ENCODE measurements at places on chromosomes 7 and 10. TPM values are rescaled to one million over a fixed set of nuclear protein-coding genes. Genes with fewer than 3 reads are reported as not detected.

GRCh38 chr10:52212062-52212461 lies 102.0 kb upstream of the DKK1 start:
- no peak for DNase-seq

FAM25G gene
- total RNA-seq: not detected

- DNase-seq: peak; percentile 68
Observed at GRCh38 chr7:94510582-94511496, 1.2 kb downstream of the CASD1 start.

GRCh38 chr10:133087679-133088178 lies at the start of gene ADGRA1:
Gene ADGRA1 (plus strand): TSS chr10:133087924. CDS start chr10:133088910, 986 bp downstream.
- DNase-seq: peak; percentile 58

DNA sequence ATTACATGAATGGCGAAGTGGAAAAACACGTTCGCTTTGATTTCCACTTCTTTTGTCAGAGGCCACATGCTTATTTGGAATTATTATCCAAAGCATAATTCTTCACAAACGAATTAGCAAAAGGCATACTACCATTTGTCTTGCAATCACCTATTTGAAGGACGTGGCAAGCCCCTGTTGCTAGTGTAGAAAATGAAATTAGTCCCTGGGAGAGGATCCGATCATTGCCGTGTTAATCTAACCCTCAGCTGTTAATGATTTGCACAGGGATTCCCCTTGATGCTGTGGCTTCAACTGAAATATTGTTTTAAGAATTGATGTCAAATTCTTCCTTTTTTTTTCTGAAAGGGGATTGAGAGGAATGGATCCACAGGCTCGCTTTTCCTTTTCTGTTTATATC lies 4.6 kb downstream of the AGMO start:
- DNase-seq: no peak
